ENCODE measurements at places on chromosomes 7 and 10.

GRCh38 chr10:118444069-118444468 is 101.9 kb upstream of the FAM204A start:
- no peak for DNase-seq

GRCh38 chr7:157689269-157690057 is 352.7 kb downstream of the DNAJB6 start:
- DNase-seq = no peak

DNA sequence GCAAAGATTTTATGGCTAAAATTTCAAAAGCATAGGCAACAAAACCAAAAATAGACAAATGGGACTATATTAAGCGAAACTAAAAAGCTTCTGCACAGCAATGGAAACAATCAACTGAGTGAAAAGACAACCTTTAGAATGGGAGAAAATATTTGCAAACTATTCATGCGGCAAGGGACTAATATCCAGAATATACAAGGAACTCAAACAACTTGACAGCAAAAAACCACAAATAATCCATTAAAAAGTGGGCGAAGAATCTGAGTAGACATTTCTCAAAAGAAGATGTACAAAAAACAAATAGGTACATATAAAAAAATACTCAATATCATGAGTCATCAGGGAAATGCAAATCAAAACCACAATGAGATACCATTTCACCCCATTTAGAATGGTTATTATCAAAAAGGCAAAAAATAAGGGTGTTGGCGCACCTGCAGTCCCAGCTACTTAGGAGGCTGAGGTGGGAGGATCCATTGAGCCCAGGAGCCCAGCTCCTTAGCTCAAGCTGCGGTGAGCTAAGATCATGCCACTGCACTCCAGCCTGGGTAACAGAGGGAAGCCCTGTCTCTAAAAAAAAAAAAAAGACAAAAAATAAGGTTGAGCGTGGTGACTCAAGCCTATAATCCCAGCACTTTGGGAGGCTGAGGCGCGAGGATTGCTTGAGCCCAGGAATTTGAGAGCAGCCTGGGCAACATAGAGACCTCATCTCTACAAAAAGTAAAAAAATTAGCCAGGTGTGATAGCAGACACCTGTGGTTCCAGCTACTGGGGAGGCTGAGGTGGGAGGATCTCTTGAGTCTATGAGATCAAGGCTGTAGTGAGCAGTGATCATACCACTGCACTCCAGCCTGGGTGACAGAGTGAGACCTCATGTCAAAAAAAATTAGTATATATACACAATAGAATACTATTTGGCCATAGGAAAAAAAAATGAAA is 4.2 kb upstream of the CCM2 start:
- no peak for DNase-seq

DNA sequence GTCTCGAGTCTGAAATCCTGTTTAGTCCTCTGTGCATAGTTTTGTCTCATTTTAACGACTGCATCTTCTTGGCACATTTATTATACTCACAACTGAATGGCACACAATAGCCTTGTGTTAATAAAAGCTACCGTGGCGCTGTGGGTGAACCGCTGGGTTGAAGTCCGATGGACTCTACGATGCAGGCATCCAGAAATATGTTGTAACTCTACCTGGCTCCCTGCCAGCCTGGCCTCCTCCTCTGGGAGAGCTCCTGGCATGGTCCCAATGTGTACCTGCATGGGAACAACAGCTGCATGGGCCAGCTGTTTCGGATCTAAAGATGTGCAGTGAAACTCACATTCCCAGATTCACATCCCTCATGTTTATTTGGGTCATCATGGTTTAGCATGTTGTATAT is 3.7 kb upstream of the DPYSL4 start:
- DNase-seq = no peak

- no peak for DNase-seq
These were observed 26.2 kb downstream of the ADAM22 start for GRCh38 chr7:87960239-87960638.

DNA sequence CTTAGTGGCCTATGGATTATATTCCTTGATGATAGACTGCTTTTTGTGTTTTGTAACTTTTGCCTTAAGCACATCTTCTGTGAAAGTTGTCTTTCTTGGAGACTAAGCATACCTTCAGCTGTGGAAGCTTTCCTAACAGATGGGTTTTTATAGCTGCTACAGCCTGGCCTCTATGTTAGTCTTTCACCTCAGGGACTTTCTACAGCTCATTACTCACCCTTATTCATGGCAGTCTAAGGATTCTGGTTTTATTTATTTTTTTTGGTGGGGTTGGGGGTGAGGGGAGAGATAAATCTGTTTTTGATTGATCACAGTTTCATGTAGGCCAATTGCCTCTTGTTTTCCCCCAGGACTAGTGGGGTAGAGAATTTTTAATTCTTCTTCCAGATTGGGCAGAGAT is 219.9 kb downstream of the DKK1 start:
- no peak for DNase-seq

GRCh38 chr10:99630433-99630832 is 10.2 kb upstream of the SLC25A28 start:
- DNase-seq = no peak

- no peak for DNase-seq
These were observed 151.3 kb downstream of the HGF start for GRCh38 chr7:81618396-81619014.

- DNase-seq = no peak
These were observed 46.3 kb upstream of the SDK1 start for GRCh38 chr7:3254718-3255117.

DNA sequence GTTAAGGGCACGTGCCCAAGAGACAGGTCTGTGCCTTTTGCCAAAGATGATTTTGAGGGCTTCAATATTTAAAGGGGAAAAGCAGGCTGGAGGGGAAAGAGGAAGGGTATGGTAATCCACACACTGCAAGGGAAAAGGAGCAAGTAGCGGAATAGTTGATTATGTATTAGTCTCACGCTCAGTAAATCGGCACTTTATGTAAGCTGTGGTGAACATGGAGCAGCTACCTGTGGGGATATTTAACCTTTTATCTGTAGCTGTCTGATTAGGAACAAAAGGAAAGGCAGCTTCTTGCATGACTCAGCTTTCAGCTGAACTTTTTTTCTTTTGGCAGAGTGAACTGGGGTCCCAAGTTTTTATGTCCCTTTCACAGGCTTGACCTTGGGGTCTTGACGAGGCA is 123.4 kb downstream of the COL13A1 start:
- no peak for DNase-seq

DNA sequence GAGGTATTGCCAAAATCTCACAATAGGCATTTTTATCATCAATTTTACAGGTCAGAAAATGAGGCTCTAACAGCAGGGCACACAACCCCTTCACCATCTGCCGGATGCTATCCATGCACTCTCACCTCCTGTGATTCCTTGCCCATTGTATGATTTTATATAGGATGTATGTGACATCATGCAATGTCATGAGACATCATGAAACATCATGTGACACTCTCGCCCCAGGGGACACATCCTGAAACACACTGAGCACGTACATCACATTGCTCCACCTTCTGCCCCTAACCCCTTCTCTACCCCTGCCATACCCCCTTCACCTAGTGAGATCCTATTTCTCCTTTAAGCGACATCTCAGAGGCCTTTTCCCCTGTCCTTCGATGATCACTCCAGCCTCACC is 189.4 kb downstream of the FRMD4A start:
- no peak for DNase-seq

- no peak for DNase-seq
These were observed 9.6 kb downstream of the NFKB2 start for GRCh38 chr10:102405108-102405571.

DNA sequence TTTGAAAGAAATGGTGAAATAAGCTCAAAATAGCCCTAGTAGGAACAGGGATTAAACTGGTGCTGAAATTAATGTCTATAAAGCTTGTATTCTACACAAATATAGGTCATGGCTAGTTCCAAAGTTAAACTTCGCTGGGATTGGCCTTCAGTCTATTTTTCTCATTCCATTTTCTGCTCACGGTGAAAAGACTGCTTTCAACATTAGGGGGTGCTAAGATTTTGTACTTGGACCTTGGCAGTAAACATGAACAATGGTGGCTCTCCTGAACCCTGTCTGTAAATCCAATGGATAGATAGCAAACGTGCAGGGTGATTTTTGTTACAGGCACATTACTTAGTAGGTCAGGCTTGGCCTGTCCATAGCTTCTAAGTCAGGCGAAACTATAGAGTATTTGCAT is 36.0 kb upstream of the RSU1 start:
- DNase-seq = no peak

DNA sequence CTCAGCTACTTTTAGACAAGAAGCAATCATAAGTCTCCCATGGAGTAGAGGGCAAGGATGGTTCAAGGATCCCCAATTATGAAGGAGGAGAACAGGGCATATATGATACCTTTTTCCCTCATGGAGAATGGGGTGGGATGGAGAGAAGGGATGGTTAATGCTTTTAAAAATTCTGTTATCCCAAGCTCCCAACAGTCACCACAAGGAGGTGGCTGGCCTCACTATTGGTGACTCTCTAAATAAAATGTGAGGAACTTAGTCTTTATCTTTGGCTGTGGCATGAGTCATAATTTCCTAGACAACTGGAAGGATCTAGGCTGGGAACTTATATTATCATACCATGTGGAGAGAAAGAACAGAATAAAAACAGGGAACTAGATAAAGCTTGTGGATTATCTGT is 297.0 kb downstream of the PHTF2 start:
- DNase-seq = no peak

GRCh38 chr10:93992400-93993030 is 1.2 kb upstream of the PLCE1 start:
- DNase-seq = no peak

DNA sequence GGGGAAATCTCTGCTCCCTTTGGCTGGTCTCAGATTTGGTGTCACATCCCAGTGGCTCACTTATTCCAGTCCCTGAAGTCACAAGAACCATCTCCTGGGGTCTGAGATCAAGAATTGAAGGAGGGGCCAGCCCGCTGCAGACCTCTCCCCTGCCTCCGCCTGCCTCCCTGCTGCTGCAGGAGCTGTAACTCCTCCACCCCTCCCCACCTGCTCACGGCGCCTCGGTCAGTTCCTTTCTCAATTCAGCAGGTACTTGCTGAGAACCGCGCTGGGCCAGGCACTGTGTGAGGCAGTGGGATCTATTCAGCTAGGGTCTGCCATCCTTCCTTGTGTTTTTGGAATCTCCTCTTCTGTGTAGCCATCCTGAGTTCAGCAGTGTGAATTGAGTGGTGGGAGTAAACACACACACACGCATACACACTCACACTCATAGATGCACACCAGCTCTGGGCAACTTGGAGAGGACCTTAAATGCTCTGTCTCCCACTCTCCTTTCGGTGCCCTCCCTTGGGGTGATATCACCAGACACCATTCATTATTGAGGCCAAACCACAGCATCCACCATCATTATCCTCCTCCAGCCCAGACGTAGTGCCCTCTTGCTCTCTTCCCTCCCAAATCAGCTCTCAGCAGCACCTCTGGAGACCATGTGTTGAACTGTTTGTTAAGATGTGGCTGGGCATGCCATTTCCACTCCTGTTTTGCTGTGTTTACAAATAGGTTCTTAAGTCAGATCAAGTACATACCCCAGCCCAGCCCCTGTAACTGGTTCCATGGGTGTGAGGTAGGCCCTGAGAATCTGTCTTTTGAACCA is 22.0 kb upstream of the ANKRD2 start:
- DNase-seq = no peak

- DNase-seq = no peak
These were observed 136.0 kb upstream of the FAM20C start for GRCh38 chr7:56291-56913.

DNA sequence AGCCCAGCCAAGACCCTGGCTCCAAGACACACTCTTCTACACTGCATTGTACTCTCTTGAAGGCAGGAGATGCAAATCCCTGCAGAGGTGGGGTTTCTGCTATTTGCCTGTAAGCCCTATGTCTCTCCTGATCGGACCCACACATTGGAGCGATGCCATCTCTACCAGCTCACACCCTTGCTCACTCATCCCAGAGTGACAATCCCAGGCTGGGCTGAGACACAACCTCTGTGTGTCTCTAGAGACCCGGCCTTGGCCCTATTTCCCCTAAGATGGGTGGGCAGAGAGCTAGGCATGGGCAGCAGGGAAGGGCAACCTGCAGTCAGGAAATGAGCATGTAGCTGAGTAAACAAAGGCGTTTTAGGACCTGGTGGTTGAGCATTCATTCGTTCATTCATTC is 25.6 kb downstream of the CCDC3 start:
- no peak for DNase-seq

DNA sequence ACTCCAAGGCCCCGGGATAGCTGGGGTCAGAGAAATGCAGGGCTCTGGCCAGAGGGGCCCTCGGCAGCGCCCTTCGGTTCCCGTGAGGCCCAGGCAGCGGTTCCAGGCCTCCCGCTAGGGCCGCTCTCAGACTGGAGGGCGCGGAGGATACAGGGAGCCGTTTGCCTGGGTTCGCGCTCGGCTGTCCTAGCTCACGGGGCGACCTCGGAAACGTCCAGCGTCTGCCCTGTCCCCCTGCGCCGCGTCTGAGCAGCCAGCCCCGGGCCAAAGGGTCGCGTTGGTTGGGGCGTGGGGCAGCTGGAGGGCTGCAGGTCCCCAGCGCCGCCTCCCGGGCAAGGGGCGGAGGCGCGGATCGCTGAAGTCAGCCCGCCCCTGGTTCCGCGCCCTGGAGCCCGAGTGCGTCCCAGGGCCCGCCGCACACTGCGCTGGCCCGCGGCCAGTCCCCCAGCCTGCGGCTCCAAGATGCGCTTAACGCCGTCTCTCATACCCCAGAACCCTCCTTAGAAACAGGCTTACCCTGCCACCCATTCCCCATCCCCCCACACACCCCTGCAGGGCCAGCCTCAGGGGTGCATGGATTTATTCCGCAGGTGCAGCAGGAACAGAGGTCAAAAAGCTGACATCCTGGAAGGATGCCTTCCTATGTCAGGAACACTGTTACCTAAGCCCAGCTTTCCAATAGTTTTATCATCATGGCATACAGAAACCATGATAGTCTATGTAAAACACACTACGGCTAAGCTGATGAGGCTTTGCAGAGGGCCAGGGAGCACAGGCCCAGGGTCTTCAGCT is 22.1 kb upstream of the OPN4 start:
- no peak for DNase-seq

GRCh38 chr10:33883881-33884280 is 549.4 kb upstream of the NRP1 start:
- DNase-seq = no peak

- DNase-seq = no peak
These were observed 9.6 kb downstream of the CCL26 start for GRCh38 chr7:75762350-75762917.

- no peak for DNase-seq
These were observed 41.4 kb downstream of the PRTFDC1 start for GRCh38 chr10:24911029-24911428.

- no peak for DNase-seq
These were observed 104.1 kb downstream of the PHF14 start for GRCh38 chr7:11077816-11078215.
